ENCODE measurements at places on chromosomes 6 and 20.

DNA sequence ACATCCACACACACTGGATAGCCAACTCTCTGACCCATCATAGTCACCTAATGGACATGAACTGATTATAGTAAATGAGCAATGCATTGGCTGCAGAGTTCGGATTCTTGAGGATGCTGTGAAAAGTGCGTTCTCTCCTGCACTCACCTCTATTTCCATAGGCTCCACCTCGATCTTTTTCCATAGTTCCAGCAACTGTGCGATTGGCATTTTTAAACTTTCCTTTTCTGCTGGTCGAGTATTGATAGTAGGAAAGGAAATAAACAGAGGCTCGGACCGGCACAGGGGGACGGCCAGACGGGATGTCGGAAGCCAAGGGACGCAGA lies 94.4 kb downstream of the RNASET2 start:
- no peak for DNase-seq

DNA sequence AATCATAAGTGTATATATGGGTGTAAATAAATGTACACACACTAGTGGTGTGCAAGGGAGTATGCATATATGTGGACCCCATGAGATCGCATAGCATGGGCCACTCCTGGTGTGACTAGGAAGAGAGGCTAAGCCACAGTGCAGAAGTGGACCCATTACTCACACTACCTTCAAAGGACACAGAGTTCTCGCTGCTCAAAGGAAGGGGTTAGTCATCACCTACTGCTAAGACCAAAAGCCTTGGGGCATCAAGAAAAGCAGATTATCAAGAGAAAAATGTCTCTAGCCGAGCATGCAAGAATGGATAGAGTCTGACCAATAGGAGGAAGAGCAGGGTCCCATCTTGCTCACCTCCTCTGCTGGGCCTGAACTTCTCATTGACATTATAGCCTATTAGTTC lies 195.5 kb downstream of the MAFB start:
- DNase-seq: no peak

DNA sequence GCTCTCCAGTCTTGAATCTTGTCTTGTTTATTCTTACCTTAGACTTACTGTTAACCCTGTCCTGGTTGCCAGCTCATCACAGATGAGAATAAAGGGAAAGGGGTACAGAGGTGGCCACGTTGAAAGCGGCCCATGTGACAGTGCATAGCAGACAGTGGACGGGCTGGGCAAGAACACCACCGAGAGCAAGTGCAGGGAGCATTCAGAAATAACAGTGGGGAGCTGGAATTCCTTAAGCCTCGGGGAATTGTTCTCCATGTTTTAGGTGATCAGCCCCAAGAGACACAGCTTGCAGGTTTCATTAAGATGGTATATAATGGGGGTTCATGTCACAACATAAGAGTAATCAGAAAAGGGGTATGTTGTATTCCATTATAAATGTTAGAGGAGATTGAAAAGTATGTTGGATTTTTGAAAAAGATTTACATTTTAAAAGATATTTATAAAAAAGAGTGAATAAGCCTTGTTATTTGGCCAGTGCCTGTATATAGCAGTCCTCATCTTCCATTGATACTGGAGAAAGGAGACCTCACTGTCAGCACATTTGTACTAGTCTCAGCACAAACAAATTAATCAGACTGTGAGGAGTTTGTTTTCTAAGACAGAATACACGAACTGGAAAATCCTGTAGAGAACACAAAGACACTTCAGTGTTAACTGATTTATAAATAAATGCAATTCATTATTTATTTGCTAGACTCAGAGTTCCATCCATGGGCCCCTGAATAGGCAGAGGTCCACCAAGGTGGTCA lies 35.4 kb downstream of the VAPB start:
- DNase-seq: no peak

DNA sequence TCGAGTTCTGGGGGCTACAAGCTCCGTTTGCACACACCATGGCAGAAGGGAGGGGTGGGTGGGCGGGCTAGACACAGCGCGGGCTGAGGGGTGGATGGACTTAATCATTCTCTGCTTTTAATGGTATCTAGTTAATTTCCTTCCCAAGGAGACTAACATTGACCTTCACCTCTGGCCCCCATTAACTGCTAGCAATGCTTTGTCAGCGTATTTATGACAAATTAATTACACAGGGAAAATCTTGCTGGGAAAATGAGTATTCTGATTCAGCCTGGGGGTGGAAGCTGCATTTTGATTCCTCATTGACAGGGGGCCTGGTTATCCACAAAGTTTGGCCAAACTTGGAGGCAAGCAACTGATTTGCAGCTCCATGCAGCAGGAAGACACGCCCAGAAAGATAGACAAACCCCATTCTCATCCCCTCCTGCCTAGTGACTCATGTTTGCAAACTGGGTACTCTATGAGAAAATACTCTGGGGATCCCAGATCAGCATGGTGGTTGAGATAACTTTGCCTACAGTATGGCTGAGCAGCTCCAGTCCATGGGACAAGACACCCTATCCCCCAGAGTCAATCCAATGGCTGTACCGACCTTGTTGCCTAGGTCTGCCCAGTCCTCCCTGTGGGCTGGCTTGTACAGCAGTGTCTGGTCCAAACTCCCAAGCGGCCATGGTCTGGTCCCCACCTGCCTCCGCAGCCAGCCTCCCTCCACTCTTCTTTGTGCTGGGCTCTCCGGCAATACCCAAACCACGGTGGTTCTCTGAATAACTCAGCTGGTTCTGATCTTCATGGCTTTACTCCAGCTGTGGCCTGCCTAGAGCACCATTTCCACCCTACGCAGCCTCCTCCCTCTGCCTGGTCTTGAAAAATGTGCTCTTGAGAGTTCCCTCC lies 19.7 kb downstream of the ZBP1 start:
- no peak for DNase-seq

DNA sequence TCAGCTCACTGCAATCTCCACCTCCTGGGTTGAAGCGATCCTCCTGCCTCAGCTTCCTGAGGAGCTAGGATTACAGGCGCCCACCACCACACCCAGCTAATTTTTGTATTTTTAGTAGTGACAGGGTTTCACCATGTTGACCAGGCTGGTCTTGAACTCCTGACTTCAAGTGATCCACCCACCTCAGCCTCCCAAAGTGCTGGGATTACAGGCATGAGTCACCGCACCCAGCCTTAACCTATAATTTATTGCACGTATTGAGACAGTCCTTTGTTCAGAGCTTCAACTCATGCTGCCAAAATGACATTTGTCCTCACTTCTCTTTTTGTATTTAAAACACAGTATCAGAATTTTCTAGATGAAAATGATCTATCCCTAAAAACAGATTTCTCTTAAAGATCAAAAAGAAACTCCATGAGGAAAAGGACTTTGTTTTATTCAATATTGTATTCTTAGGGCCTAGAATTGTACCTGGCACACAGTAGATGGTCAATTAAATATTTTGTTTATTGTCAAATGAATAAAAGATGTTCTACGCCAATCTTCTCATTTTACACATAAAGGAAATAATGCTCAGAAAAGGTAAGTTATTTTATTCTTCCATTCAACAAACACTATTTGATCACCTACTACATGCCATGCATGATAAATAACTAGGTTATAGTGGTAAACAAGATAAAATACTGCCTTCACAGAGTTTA lies 10.8 kb downstream of the SERAC1 start:
- no peak for DNase-seq

- DNase-seq: no peak
These were observed 1.1 kb upstream of the USP49 start for GRCh38 chr6:41896281-41896680.

DNA sequence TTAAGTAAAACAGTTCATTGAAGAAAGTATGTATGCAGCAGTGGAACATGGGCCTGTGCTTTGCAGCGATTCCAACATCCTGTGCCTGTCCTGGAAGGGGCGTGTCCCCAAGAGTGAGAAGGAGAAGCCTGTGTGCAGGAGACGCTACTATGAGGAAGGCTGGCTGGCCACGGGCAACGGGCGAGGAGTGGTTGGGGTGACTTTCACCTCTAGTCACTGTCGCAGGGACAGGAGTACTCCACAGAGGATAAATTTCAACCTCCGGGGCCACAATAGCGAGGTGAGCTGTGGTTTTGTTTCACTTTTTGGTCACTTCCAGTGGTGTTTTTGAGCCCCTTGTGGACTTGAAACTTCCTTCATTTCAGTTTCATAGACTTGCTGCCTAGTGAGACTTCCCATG lies 1.7 kb downstream of the TULP4 start:
- DNase-seq: no peak

DNA sequence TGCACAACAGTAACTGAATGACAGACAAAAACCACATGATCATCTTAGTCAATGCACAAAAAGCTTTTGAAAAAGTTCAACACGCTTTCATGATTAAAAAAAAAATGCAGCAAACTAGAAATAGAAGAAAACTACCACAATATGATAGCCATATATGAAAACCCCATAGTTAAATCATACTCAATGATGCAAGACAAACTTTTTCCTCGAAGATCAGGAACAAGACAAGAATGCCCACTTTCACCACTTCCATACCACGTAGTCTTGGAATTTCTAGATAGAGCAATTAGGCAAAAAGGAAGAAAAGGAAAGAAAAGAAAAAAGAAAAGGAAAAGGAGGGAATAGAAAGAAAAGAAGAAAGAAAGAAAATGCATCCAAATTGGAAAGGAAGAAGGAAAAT lies 44.6 kb upstream of the SLC23A2 start:
- no peak for DNase-seq

GRCh38 chr6:153099636-153100035 lies 31.4 kb downstream of the RGS17 start:
- no peak for DNase-seq

DNA sequence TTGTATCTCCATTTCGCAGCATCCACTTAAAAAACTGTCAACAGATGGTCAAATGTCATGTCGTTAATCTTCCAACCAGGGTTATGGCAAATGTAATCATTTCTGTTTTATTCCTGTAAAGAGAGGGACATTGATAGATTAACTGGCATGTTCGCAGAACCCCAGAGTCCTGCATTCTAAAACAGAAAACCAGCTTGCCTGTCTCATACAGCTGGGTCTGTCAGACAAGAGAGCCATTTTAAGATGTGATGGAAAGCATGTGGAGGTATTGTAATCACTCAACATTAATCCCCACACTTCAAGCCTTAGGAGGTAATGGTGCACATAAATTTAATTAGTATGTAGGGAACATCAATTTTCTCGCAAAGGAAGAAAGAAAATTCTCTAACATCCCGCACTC lies 4.4 kb downstream of the SMLR1 start:
- DNase-seq: no peak

DNA sequence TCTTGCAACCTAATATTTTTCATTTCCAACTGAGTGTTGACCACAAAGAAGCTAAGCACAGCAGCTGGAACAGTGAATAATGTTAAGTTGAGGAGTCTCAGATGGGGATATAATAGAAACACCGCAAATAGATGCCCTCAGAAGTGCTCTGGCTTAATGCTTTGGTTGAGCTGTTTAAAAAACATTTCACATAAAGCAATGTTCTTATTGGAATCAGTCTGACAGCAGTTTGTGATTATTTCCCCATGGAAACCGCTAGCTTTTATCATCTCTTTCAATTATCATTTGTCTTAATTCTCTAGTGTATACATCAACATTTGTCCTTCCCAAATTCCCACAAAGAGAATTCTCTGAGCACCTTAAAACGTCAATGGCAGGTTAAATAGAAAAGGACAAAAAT lies 30.8 kb downstream of the METTL24 start:
- DNase-seq: no peak

DNA sequence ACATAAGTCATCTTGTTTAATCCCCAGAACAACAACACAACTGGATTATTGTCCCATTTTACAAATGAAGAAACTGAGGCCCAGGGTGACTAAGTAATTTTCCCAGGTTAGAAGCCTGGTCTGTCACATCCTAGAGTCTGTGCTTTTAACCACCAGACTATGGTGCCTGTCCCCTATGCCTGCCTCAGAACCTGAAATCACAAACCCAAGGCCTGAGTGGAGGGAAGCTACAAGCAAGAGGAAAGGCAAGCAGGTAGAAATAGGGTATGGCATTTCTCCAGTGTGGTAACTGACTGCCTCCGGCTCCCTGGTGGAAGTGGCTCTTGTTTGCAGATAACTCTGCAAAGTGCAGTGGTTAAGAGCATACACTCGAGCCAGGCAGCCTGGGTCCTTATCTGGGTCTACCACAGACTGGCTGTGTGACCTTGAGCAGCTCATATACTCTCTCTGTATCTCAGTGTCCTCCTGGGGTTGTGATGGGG lies 2.5 kb downstream of the TMEM63B start:
- DNase-seq: no peak

DNA sequence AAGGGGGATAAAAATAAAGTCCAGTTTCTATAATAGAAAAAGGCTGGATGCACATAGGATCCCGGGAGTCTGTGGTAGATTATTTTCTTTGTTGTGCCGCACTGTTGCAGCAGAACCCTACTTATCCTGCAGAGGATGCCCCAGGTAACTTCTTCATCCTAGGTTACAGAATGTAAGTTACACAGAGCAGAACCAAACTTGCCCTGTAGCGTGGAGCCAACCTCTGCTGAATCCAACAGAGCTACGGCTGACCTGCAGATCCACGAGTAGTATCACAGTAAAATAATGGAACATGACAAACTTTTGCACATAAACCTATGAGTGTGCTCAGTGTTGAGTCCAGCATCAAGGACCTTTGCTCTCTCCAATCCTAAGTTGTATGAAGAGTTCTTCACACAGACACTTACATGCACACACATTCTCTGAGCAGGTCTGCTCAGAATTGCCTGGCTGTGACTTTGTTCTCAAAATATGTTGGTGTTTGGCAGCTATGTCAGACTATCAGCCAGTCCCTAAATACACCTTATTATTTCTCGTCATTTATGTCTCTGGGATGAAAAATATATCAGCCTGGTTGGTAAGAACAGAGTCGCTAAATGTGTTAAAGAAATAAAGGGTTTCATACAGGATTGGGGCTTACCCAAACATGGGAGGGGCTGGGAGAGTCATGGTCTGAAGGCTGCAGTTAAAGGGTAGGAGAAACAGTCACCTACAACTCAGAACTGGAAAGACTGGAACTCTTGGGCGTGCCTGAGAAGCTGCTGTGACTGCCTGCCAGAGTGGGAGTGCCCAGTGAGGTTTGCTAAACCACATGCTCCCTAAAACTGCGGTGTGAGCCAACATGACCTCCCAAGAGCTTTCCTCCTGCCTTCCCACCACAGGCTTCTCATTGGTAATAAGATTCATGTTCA lies 165.1 kb upstream of the SLC24A3 start:
- DNase-seq: no peak

DNA sequence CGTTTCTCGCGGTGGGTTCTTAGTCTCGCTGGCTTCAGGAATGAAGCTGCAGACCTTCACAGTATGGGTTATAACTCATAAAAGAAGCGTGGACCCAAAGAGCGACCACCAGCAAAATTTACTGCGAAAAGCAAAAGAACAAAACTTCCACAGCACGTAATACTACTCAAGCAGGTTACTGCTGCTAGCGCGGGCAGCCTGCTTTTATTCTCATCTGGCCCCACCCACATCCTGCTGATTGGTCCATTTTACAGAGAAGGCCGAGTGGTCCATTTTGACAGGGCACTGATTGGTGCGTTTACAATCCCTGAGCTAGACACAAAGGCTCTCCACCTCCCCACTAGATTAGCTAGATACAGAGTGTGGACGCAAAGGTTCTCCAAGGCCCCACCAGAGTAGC lies 17.4 kb downstream of the LY86 start:
- DNase-seq: no peak

Measured in hippocampal formation (tissue), 2 donors.